ENCODE measurements at places on chromosomes 3 and 15. TPM values are rescaled to one million over a fixed set of nuclear protein-coding genes. Genes with fewer than 3 reads are reported as not detected.

DNA sequence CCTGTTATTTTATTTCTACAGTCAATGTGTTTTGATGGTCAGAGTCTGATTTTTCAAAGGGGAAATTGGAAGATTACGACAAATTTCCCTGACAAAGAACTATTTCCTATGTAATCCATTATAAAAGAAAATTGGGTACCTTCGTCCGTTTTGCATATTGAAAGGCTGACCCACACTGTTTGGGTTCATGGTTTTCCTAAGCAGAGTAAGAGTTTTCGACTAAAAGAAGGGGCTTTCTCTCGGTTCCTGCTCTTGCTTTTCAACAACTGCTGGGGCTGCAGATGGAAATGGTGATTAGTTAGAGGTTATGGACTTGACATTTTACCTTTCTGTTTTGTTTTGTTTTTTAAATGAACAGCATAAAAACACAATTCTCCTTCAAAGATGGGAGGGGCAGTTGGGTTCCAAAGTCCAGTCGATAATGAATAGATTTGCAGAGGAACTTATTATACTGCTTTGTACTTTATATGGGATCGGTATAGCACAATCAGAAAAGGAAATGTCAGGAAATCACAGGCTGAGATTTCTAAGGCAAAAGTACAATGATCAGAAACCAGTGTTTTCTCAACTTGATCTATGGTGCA is 978 bp downstream of the KCNMB2 start:
- no peaks in the 10 kb centered on the region for H3K4me1 ChIP-seq
- peaks cover 23% of the 10 kb centered on the region for H3K27me3 ChIP-seq
- H3K4me3 ChIP-seq = no peak overlapping the region
- no peaks in the 10 kb centered on the region for H3K36me3 ChIP-seq

- H3K27me3 ChIP-seq = peaks cover 22% of the 10 kb centered on the region
- H3K27ac ChIP-seq = no peak overlapping the region
- no peaks in the 10 kb centered on the region for H3K4me1 ChIP-seq
Observed at GRCh38 chr3:64262574-64263114, 37.4 kb upstream of the PRICKLE2 start.

DNA sequence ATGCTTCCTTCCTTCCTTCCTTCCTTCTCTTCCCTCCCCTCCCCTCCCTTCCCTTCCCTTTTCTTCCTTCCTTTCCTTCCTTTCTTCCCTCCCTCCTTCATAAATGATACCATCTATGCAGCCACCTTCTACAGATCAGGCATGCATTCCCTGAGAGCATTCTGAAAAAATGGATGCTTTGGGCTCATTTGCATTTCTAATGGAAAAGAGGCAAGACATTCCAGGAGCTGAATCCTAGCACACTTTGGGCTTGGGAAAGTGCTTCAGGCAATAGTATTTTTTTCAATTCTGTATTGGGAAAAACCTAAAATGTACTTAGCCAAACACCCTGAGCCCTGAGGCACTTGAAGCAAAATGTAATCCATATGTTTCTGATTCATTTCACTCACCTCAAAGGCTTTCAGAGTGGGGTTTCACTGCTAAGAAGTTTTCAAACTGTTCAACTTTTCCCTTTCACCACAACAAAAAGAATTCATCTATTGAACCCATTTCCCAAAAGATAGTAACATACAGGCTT is 220.1 kb upstream of the RORA start:
- no peak for DNase-seq
- H3K27ac ChIP-seq = no peak overlapping the region
- H3K4me3 ChIP-seq = no peak overlapping the region
- no peaks in the 10 kb centered on the region for H3K36me3 ChIP-seq

- DNase-seq = no peak
- H3K4me1 ChIP-seq = no peaks in the 10 kb centered on the region
- H3K27ac ChIP-seq = no peak overlapping the region
- H3K4me3 ChIP-seq = no peak overlapping the region
Observed at GRCh38 chr15:48306639-48307038, 24.6 kb upstream of the DUT start.

GRCh38 chr3:17645074-17645698 is 97.2 kb downstream of the TBC1D5 start:
- DNase-seq = peak; percentile 11
- H3K27me3 ChIP-seq = no peaks in the 10 kb centered on the region
- H3K36me3 ChIP-seq = no peaks in the 10 kb centered on the region
- H3K4me1 ChIP-seq = no peaks in the 10 kb centered on the region
- no peak overlapping the region for H3K4me3 ChIP-seq
- H3K27ac ChIP-seq = no peak overlapping the region

GRCh38 chr3:133892541-133893231 is 3.0 kb downstream of the RAB6B start:
- H3K27ac ChIP-seq = no peak overlapping the region
- DNase-seq = no peak
- H3K27me3 ChIP-seq = peaks cover 42% of the 10 kb centered on the region
- H3K36me3 ChIP-seq = no peaks in the 10 kb centered on the region
- no peak overlapping the region for H3K4me3 ChIP-seq

DNA sequence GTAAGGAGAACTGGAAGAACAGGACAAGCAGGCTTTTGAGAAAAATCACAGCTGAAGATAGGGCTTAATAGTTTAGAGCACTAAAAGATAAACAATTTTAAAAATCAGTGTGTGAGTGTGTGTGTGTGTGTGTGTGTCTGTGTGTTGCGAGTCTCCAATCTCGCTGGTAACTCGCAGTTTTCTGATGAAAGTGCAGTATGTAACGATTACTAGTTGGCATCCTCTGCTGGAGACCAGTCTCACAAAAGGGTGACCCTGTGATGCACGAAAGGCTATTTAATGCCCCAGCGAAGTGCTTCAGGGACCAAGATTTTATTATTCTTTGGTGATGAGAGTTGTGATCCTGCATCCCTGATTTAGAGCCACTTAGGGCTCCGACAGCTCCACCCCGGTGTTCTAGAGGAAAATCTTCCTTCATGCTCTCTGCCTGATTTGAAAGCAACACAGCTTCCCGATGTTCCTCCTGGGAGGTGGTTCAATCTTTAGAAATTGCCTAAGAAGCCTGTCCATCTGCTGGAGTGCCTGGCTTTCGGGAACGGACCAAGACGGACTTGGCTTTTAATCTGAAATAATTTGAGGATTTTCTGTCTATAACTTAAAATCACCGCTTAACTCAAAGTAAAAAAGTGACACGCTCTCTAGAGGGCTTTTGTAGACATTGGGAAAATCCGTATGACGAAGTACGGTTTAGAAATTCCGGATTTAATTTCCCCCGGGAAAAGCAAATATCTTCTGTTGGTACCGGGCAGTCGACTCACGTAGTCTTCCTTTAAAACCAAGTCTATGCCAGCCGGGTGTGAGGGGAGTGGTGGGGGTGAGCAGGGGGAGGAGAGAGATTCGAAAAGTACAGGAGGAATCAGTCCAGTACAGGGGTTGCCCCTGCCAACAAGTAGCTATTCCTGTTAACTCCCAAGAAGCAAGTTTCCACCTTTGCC is 1.1 kb upstream of the ALCAM start:
- H3K4me1 ChIP-seq = peaks cover 41% of the 10 kb centered on the region
- peaks cover 31% of the 10 kb centered on the region for H3K27me3 ChIP-seq
- no peak for DNase-seq
- no peaks in the 10 kb centered on the region for H3K36me3 ChIP-seq

- H3K27ac ChIP-seq = no peak overlapping the region
- H3K27me3 ChIP-seq = peaks cover 10% of the 10 kb centered on the region
- H3K4me3 ChIP-seq = no peak overlapping the region
- DNase-seq = no peak
- H3K36me3 ChIP-seq = no peaks in the 10 kb centered on the region
Observed at GRCh38 chr3:98780343-98780742, 17.2 kb downstream of the ST3GAL6 start.

GRCh38 chr15:66936109-66936860 is 129.1 kb upstream of the SMAD3 start:
- H3K27me3 ChIP-seq = no peaks in the 10 kb centered on the region
- DNase-seq = no peak
- H3K4me3 ChIP-seq = no peak overlapping the region
- H3K36me3 ChIP-seq = peaks cover 4% of the 10 kb centered on the region
- peaks cover 14% of the 10 kb centered on the region for H3K4me1 ChIP-seq
- H3K27ac ChIP-seq = no peak overlapping the region

DNA sequence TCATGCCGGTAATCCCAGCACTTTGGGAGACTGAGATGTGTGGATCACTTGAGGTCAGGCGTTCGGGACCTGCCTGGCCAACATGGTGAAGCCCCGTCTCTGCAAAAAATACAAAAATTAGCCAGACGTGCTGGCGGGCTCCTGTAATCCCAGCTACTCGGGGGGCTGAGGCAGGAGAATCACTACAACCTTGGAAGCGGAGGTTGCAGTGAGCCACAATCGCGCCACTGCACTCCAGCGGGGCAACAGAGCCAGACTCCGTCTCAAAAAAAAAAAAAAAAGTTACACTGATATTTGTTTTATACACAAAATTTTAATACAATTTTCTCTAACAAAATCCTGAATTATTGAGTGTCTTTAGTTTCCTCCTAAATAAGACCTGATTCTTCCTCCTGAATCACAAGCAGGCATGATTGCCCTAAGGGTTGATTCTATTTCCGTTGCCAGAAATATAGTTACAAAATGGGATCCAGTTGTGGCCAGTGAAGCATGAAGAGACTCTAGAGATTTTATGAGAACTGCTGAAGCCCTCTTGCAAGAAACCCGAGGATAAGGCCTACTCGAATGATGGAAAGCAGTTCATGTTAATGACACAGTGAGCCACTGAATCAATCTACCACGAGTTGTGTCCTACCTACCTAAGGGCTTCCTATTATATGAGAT is 9.6 kb upstream of the SMARCC1 start:
- H3K4me3 ChIP-seq = no peak overlapping the region
- no peak for DNase-seq
- H3K27me3 ChIP-seq = no peaks in the 10 kb centered on the region
- H3K4me1 ChIP-seq = peaks cover 2% of the 10 kb centered on the region

DNA sequence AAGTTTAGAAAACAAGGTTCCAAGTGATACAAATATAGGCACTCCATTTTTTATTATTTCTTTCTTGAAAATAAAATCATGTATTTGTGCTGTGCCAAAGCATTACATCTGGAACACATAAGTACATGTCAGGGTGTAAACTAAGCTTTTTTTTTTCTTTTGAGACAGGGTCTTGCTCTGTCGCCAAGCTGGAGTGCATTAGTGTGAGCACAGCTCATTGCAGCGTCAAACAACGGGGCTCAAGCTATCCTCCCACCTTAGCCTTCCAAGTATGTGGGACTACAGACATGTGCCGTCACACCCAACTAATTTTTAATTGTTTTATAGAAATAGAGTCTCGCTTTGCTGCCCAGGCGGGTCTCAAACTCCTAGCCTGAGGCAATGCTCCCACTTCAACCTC is 9.0 kb downstream of the SPATA12 start:
- no peaks in the 10 kb centered on the region for H3K36me3 ChIP-seq
- DNase-seq = no peak
- peaks cover 5% of the 10 kb centered on the region for H3K4me1 ChIP-seq
- H3K27ac ChIP-seq = no peak overlapping the region

GRCh38 chr3:26623419-26624208 is 1.0 kb downstream of the LRRC3B start:
- DNase-seq = no peak
- H3K4me1 ChIP-seq = no peaks in the 10 kb centered on the region
- no peak overlapping the region for H3K27ac ChIP-seq
- no peaks in the 10 kb centered on the region for H3K36me3 ChIP-seq
- H3K4me3 ChIP-seq = no peak overlapping the region
- H3K27me3 ChIP-seq = peaks cover 32% of the 10 kb centered on the region

DNA sequence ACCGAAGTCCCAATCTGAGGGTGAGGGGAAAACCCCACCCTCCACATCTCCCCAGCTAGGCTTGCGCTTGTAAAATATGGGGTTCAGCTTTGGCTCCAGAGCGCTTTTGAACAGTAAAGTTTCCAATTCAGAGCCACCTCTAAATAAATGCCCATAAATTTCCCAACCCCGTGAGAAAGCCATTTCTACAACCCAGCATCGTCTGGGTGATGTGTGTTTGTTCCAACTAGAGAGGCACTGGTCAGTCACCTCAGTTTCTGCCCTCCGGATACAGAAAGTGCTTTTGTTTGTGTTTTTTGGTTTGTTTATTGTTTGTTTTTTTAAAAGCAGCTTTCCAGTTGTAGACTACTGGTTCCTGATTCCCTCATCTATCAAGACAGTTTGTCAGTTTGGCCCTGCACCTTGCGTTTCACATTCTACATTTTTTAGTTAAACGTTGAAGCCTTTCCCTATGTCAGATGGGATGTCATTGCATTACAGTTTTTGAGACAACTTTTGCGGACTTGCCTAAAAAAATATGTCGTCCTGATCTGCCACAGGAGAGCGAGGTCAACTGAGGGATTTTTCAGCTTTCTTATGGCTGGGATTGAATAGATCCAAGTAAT is 15.0 kb upstream of the SOX2 start:
- H3K27ac ChIP-seq = no peak overlapping the region
- no peak for DNase-seq
- peaks cover 12% of the 10 kb centered on the region for H3K4me1 ChIP-seq
- peaks cover 72% of the 10 kb centered on the region for H3K27me3 ChIP-seq
- H3K4me3 ChIP-seq = no peak overlapping the region

DNA sequence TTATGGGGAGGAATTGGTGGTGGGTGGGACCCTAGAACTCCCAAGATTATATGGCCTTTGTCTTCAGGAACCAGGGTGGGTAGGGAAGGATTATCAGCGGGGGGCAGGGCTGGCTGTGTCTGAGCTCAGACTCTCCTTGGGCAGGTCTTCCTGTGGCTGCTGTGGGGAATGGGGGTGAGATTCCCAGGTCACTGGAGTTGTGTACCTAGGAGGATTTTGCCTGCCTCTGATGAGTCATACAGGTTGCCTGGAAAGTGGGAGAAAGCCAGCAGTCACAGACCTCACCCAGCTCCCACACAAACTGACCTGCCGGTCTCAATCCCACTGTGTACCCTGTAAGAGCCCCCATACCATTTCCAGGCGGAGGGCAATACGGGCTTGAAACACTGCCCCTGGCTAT is 209.9 kb upstream of the CNTN3 start:
- no peaks in the 10 kb centered on the region for H3K4me1 ChIP-seq
- H3K27ac ChIP-seq = no peak overlapping the region
- H3K36me3 ChIP-seq = no peaks in the 10 kb centered on the region

DNA sequence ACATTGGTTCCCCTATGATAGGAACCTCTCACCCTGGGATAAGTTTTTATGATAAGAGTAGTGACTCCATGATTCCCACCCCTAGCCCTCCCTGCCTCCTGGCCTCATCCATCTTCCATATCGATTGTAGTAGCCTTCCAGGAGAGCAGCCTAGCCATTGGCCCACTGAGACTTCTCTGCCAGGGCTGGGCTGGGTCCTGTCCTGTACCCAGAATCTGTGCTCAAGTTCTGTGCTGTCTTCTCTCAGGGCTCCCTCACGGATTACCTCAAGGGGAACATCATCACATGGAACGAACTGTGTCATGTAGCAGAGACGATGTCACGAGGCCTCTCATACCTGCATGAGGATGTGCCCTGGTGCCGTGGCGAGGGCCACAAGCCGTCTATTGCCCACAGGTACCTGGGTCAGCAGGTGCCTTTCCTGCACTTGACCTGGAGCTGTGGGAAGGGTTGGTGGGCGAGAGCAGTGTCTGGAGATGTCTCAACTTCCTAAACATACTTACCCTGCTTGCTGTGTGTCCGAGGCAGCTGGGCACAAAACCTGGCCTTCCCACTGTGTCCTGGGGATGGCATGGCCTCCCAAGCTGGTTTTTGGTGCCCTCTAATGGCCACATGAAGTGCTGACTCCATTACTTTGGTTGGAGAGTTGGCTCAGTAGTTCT is 16.6 kb upstream of the EXOG start:
- no peak overlapping the region for H3K4me3 ChIP-seq
- H3K27me3 ChIP-seq = no peaks in the 10 kb centered on the region
- H3K27ac ChIP-seq = peak overlapping the region; percentile 68
- no peaks in the 10 kb centered on the region for H3K4me1 ChIP-seq

Gene ASB14
- not detected for total RNA-seq

Gene INSYN1
- total RNA-seq = not detected

Gene IQCF5
- total RNA-seq = not detected

Gene TRIM42
- total RNA-seq = not detected

Gene SLC28A2
- total RNA-seq = not detected

Gene ADAMTSL3
- total RNA-seq = not detected

Gene EPHA6
- not detected for total RNA-seq

Gene GMPS
- 99.2 TPM for total RNA-seq

Measured in activated CD4-positive, alpha-beta T cell treated with anti-CD3 and anti-CD28 coated beads, Interleukin-2, amount 10 ng/mL, durations not matched to agents 7 days and 5 days (primary cell).